DMS53 (cell line): ENCODE measurements at places on chromosomes 13 and 19.

- no peak for DNase-seq
Observed at GRCh38 chr19:1206150-1206863, 729 bp downstream of the STK11 start.

DNA sequence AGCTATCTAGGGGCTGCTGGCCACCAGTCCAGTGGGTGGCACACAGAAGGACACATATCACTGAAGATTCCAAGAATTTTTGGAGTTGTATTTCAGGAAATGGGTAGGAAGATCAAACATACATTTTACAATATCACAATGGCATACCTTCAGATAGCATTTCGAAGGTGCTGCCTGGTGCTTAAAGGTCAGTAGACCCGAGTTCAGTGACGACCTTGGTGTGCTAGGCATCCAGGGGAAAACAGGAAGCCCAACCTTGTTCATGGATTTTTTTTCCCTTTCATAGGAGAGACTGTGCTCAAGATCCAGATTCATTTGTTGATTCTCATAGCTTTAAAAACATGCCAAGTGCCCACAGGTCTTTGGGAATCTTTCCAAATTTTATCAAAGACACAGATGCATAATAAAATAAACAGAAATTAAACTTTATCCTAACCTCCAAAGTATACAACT lies 51.0 kb upstream of the RCBTB2 start:
- DNase-seq = no peak

GRCh38 chr13:76925115-76925514 lies 23.2 kb upstream of the ACOD1 start:
- no peak for DNase-seq

- DNase-seq = no peak
Observed at GRCh38 chr19:10817291-10818038, 18.5 kb downstream of the TMED1 start.

GRCh38 chr13:23995283-23996073 lies 98.2 kb upstream of the C1QTNF9B start:
- DNase-seq = no peak
